ENCODE measurements at places on chromosomes 1 and 21.

DNA sequence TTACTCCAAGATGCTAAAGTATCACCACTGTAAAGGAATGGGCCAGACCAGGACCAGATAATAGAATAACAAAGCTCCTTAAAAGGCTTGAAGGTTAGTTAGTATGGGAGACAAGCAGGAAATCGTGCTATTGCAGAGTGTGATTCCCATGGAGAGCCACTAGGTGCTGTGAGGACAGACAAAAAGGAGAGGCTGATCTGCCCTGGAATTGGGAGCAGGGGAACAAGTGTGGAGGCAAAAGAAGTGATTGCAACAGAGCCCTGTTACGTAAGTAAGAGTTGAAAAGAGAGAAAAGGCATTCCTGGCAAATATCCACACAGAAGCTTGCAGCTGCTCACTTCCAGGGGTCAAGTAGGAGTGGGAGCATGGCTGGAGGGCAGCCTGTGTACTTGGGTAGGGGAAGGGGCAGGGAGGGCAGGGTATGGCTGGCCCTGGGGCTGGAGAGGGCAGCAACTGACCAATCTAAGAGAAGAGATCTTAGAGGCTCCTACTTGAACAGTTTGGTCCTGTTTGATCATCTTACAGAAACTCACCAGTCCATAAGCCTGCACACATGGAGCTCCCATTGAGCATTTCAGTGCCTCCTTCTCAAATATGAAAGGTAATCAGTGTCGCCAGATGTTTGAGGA, 207.7 kb upstream of the GJB5 start:
- DNase-seq, result no peak

GRCh38 chr1:117585086-117585485, 20.8 kb upstream of the TENT5C start:
- DNase-seq, result no peak

GRCh38 chr1:110070671-110071242, at the start of gene ALX3:
Gene ALX3 (minus strand): TSS chr1:110070672. CDS start chr1:110070612, 60 bp downstream.
- DNase-seq, result no peak

- DNase-seq, result no peak
Measured at GRCh38 chr1:199685369-199685768, 342.1 kb upstream of the NR5A2 start.

GRCh38 chr21:24941316-24942185, 665.7 kb downstream of the MRPL39 start:
- DNase-seq, result no peak

- no peak for DNase-seq
Measured at GRCh38 chr21:17343055-17343454, 169.8 kb upstream of the CXADR start.

Measured in T1000 (cell line).